ENCODE measurements at places on chromosomes 4 and X. TPM values are rescaled to one million over a fixed set of nuclear protein-coding genes. Genes with fewer than 3 reads are reported as not detected.

- DNase-seq = peak; percentile 25
Observed at GRCh38 chr4:108149588-108150380, 18.9 kb downstream of the LEF1 start.

GRCh38 chr4:21596521-21596920 lies 352.1 kb downstream of the KCNIP4 start:
- no peak for DNase-seq

DNA sequence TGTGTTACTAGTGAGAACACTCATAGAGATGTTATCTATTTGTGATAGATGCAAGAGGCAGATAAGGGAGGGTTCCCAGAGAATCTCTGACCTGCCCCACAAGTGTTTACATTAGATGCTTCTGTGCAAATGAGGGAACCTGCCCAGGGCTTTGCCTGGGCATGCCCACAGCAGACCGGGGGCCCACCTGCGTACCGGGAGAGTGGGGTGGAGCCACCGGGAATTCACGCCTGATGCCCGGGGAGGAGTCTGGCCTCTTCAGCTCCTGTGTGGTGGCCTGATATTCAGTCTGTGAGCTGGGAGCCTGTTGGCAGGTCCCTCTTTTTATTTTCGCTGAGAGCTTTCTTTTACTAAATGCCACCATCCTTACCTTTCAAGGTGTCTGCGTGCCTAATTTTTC lies 155.7 kb downstream of the SNCA start:
- no peak for DNase-seq

LONRF3 gene
- 8.7 TPM for total RNA-seq

GAGE12E gene
- not detected for total RNA-seq
